Stimulated activated CD8-positive, alpha-beta memory T cell treated with anti-CD3 and anti-CD28 coated beads, Interleukin-4, amount 100 ng/mL, for 4 hours (primary cell): ENCODE measurements at places on chromosomes 3 and 15.

DNA sequence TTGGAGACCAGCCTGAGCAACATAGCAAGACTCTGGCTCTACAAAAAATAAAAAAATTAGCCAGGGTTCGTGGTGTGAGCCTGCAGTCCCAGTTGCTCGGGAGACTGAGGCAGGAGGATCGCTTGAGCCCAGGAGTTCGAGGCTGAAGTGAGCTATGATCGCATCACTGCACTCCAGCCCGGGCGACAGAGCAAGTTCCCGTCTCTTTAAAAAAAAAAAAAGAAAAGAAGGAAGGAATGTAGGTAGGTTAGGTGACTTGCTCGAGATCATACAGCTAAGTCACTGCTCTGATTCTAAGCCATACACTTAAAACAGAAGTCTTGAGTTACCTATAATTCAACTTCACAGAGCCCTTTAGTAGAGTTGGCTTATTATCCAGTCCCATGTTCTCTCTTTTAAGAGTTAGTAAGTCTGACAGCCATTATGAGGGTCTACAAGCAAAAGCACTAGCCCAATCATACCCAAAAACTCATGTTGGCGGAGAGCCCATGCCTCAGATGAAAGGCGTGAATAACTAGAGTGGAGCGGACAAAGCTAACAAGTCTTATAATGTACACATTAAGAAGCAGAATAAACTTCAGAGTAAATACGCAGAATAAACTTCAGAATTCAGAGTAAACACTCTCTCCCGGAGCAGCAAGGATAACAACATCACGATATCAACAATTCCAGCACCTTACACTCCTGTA lies 768 bp downstream of the AAGAB start:
- DNase-seq = no peak

GRCh38 chr3:64732576-64732975 lies 44.8 kb upstream of the ADAMTS9 start:
- no peak for DNase-seq

- DNase-seq = no peak
Observed at GRCh38 chr3:180036671-180037455, at the start of gene PEX5L. Gene PEX5L (minus strand): TSS chr3:180036937. CDS start chr3:180036599, 338 bp downstream.

DNA sequence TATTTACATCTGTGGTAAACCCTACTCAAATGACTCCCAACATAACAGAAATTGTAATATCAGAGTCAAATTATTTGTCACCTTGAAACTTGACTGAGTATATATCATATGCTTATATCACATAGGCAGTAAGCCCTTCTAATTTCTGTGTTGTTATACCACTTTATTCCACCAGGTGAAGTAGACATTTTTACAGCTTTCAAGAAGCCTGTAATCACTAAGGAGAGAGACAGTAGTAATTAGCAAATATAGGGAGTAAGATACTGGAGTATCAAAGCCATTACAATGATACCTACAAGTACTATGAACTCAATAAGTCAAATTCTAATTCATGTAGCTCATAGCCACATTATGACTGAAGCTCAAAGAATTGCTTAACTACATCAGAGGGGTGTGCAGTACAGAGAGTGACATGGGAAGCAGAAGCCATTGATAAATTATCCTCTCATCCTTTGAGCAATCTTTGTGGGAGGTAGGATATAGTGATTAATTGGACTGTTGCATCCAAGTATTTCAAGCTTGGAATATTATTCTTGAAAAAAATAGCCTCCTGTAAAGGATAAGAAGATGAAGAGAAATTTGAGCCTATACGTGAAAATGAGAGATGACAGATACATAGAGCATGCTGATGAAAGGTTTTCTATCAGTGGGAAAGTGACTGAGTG lies 1005.9 kb downstream of the ZPLD1 start:
- DNase-seq = no peak

DNA sequence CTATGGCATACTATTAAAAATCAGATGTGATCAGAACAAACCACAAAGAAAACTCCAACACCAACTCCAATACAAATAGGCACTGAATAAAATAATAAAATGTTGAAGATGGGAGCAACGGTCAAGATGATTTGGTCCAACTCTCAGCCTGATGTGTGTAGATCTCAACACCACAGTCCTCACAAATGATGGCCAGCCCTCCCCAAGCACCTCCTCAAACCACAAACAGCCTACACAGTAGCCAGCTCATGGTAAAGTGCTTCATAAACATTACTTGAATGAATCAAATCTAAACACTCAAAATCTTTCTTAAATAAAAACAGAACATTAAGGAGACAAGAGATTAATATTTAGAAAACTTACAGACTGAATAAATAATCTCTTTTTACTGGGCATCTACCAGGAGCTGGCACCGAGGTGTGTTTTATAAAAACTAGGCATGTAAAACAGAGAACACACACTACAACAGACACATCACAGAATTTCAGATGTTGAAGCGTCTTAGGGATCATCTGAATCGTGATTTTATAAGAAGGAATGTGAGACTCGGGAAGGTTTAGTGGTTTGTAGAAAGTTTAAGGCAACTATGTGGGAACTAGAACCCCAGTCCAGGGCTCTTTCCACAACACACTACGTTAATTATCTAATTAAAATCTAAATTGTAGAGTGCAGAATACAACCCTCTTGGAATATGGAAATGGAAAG lies 102.4 kb downstream of the MYLK start:
- no peak for DNase-seq

DNA sequence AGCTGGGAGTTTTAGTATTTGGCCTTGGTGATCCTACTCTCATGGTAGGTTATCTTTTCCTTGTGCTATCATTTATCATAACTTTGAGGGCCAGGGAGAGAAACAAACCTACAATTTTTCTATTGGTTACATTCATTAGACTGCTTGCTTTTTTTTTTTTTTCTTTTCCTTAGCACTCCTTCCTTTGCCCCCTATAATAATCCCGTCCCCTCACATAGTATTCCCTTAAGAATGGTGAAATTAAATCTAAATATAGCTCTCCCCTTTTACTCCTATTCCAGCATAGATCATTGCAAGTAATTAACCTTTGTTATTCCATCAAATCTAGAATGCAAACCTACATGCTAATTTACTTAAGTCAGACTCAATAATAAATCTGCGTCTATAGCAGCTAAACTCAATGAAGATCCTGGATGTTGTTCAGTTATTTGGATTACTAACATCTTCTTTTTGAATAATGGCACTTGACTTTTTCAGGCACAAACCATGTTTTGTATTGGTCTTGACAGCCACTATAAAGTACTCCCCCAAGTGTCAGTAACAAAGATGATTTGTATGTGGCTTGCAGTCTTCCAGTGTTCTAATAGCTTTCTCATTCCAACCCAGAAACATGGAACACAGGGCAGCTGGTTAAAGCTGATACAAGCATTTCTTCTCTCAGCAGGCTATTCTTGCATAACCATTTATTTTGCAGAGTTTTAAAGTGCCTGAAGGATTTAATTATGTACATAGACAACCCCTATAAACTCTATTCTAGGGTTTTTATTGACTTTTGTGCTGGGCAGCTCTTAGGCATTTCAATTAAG lies 420.6 kb downstream of the MECOM start:
- no peak for DNase-seq

- no peak for DNase-seq
Observed at GRCh38 chr15:58425185-58425584, 6.6 kb upstream of the LIPC start.

GRCh38 chr3:138678086-138678485 lies 69.5 kb downstream of the FAIM start:
- no peak for DNase-seq

GRCh38 chr15:89515477-89515876 lies 19.1 kb upstream of the RHCG start:
- DNase-seq = no peak

GRCh38 chr3:4409415-4409814 lies 57.7 kb downstream of the SUMF1 start:
- no peak for DNase-seq

- DNase-seq = no peak
Observed at GRCh38 chr15:51425517-51426040, 84.1 kb downstream of the GLDN start.

- DNase-seq = no peak
Observed at GRCh38 chr3:173770011-173770410, 372.5 kb downstream of the NLGN1 start.

- DNase-seq = no peak
Observed at GRCh38 chr3:132772252-132772651, 50.0 kb upstream of the NPHP3 start.

- no peak for DNase-seq
Observed at GRCh38 chr3:101702726-101703125, 16.2 kb upstream of the RPL24 start.

GRCh38 chr3:71062952-71063772 lies 520.4 kb downstream of the FOXP1 start:
- DNase-seq = no peak

DNA sequence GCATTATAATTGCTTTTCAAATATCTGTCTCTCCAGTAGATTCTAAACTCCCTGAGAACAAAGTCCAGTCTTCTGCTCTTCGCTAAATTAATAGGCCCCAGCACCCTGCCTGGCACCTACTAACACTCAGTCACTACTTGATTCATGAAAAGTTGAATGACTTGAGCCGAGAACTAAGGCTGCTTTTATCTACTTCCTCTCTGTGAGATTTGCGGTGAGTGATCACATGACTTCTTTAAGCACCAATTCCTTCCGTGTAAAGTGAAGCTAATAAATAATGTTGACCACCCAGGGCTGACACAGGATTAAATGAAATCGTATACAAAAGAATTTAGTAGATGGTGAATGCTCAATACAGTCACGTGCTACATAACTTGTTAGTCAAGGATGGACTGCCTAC lies 44.6 kb upstream of the PGPEP1L start:
- no peak for DNase-seq

GRCh38 chr3:173342679-173343078 lies 54.9 kb upstream of the NLGN1 start:
- no peak for DNase-seq

- no peak for DNase-seq
Observed at GRCh38 chr3:62571916-62572315, 198.6 kb upstream of the FEZF2 start.

GRCh38 chr3:116188231-116188785 lies 257.0 kb downstream of the LSAMP start:
- DNase-seq = no peak

GRCh38 chr3:16523778-16524177 lies 10.3 kb upstream of the RFTN1 start:
- DNase-seq = no peak

DNA sequence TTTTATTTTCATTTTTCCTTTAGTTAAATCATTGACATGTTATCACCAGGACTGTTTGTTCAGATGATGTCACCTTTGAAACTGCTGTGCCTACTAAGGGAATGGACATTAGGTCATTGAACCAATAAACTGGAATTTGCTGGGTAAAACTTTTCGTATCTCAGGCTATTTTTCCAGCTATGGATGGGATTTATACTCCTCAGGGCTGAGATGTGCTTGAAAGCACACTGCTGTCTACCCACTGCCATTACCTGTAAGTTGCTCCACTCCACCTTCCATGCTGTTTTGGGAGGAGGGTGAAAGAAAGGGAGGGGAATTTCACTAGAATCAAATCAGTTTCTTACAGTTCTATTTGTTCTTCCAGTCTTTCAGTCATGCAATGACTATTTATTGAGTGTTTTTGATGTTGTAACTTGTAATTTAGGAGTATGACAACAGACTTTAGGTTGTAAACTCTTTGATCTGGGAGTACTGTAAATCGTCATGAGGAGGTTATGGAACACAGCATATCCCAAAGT lies 11.3 kb downstream of the EHD4 start:
- DNase-seq = no peak

DNA sequence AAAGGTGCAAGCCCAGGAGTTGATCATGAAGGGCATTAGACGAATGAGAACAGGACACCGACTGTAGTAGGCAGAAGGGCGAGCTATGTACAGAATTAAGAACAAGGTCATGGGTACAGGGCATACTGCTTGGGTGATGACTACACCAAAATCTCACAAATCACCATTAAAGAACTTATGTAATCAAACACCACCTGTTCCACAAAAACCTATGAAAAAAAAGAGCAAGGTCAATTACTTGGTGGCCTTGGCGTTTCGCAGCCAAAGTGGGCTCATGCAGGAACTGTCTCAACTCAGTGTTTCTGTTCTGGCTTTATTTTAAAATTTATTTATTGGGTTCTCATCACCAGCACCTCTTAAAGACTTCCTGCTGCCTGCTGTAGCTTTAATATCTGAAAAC lies 2.1 kb downstream of the KAT2B start:
- DNase-seq = no peak

GRCh38 chr3:119098003-119098402 lies 48.0 kb upstream of the TEX55 start:
- DNase-seq = no peak

DNA sequence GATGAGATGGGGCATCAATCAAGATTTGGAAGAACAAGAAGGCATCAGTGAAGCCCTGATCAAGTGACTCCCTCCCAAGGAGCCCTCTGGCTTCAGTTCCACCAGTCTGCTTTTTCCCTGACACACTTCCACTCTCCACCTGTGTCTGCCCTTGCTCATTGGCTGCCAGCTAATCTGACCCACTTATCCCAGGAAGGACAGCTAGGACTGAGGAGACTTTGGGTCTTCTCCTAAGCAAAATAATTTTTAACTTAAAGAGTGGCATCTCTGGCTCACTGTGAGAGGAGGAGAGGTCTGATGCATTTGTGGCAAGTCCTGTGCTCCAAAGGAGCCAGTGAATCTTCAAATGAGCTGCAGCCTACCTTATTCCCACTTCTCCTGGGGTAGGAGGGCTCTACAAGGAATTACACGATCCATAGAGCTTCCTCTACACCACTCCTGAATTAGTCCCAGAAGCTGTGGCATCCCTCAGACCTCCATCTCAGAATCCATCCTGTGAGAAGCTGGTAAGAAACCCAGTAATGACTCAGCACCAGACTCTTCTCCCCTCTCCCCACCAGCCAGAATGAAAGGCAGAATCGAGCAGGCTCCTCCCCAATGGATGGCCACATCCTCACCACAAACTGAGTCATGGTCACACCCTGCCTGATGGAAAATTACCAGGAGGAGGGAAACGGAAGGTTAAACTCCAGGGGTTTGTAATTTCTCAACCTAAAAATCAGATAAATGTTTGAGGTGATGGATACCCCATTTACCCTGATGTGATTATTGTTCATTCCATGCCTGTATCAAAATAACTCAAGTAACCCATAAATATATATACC lies 6.3 kb upstream of the PKM start:
- DNase-seq = peak; percentile 42

DNA sequence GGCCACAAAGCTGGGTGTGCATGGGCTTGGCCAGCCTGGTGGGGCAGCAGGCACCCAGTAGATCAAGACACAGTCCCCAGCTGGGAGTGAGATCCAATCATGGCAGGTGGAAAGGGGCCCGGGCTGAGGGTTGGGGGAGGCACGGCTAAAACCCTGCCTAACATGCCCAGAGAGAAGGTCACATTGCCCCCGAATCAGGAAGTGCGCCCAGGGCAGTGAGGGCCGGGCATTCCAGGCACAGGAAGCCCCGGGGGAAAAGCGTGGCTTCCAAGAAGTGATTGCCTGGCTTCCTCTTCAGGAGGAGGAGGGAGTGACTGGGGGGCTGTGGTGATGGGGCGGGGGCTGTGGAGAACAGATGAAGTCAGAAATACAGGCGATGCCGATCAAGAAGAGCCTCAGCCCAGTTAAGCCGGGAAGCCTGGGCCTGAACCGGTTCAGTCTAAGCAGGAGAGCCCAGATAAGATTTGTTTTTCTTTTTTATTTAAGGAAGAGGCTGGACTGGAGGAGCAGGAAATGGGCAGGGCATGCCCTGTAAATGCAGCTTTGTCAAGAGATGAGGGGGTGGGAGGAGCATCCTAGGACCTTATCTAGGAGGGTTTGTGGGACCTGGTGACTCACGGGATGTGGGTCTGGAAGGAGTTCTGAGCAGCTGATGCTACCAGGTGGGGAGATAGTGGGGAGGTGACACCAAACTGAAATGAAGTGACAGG lies 83.9 kb downstream of the CHSY1 start:
- DNase-seq = peak; percentile 44
